ENCODE measurements at places on chromosomes 16 and 17.

- DNase-seq, result no peak
Observed at GRCh38 chr16:84826558-84826941, 6.8 kb downstream of the CRISPLD2 start.

- DNase-seq, result no peak
Observed at GRCh38 chr17:54971147-54971546, 2.6 kb downstream of the STXBP4 start.

GRCh38 chr17:39158623-39159022, 7.2 kb upstream of the PLXDC1 start:
- no peak for DNase-seq

DNA sequence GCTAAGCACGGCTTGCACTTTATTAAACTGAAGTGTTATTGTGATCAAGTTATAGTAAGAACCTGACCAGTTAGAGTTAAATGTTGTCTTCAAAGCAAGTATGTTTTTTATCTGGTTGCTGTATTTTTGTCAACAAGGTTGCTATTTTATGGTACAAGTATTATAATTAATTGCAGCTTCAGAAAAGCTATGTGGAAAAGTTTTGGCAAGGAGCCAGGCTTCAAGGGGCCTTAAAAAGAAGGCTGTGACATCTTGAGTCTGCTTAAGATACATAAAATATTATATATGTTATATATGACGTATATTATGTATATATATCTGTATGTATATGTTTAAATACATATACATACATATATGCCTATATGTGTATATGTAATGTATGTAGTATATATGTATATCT, 1461.2 kb upstream of the CDH8 start:
- DNase-seq, result no peak

DNA sequence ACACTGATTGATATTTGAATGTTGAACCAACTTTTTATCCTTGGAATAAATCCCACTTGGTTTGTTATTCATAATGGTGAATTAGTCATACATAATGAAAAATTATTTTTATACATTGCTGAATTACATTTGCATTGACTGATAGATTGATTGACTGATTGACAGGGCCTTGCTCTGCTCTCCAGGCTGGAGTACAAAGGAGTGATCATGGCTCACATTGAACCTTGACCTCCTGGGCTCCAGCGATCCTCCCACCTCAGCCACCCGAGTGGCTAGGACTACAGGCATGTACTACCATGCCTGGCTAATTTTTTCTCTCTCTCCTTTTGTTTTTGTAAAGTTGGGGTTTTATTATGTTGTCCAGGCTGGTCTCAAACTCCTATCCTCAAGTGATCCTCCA, 97.8 kb downstream of the ARHGAP44 start:
- DNase-seq, result no peak

DNA sequence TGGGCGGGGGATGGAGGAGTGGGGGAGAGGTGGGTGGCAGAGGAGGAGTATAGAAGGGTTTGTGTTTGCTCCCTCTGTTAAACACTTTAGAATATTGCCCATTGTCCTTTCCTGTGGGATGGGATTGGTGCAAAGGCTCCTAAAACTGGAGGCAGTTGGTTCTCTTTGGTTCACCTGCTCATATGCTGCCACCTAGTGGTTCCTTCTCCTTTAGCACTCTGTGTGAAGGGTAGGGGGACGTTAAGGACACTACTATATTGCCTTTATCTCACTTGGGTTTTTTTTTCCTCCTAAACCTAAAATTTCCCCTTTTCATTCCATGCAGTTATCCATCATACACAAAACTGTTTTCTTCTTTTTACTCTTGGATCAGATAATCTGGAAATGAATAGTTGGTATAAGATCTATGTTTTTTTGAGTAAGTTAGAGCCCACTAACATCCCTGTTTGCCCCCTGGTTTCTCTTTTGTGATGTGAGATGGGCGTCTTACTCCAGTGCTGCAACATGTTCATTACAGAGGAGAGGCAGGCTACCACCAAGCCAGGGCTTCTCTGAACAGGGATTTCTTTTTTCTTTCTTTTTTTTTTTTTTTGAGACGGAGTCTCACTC, 23.8 kb downstream of the SNX11 start:
- peak; percentile 63 for DNase-seq

- peak; percentile 94 for DNase-seq
Observed at GRCh38 chr17:7750321-7750821, 32.8 kb downstream of the DNAH2 start.

- no peak for DNase-seq
Observed at GRCh38 chr16:60304066-60304465, 1570.0 kb upstream of the GOT2 start.

DNA sequence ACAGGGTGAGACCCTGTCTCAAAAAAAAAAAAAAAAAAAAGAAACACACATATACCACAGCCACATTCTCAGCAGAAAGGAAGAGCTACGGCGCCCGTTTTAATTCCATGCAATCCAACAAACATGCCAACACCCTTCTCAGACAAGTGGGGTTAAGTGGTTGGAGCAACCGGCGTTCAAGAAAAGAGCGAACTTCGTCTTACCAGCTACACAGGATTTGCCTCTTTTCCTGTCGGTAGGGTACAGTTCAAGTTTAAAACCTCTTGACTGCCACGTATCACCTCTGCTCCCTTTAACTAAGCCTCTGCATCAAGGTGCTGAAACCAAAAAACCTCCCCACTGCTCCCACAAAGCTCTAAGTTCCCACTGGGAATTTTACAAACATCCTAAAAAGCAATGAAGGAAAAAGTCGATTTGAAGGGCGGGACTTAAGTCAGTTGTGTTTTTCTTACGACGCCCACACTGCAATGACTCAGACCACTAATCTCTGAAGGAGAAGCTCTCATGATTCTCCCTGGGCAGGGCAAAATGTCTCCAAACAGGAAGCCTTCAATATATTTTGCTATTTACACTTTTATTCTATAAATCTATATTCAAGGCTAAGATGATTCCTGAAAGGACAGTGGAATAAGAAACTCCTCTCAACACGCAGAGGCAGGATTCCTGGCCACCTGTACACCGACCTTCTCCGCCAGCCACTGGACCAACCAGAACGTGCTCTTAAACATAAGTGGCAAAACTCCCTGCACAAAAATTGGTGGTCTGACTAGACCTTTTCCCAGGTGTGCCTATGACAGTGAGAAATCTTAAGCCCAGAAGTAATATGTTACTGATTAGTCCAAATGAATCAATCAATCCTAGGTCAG, 18.8 kb downstream of the SRP68 start:
- peak; percentile 57 for DNase-seq

DNA sequence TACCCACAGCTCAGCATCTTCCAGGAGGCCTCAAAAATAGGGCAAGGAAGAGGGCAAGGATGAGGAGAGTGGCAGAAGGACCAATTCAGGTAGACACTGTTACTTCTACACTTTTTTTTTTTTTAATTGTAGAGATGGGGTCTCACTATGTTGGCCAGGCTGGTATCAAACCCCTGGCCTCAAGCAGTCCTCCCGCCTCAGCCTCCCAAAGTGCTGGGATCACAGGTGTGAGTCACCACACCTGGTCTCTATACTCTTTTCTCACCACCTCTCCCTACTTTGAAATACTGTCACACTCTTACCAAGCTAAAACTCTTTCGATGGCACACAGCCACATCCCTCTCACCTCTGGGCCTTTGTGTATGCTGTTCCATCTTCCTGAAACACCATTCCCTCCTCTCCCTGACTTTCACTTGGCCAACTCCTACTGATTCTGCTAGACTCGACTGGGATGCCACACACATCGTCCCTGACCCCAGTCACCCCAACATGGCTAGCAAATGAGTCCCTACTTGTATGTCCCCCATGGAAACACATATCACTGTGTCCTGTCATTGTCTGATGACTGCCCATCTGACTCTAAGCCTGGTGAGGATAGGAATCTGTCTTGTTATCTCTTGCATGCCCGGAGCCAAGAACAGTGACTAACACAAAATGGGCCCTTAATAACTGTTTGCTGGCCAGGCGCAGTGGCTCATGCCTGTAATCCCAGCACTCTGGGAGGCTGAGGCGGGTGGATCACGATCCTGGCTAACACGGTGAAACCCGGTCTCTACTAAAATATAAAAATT, 7.2 kb upstream of the SLC43A2 start:
- no peak for DNase-seq

GRCh38 chr16:71585318-71585703, 8.4 kb upstream of the TAT start:
- DNase-seq, result no peak

DNA sequence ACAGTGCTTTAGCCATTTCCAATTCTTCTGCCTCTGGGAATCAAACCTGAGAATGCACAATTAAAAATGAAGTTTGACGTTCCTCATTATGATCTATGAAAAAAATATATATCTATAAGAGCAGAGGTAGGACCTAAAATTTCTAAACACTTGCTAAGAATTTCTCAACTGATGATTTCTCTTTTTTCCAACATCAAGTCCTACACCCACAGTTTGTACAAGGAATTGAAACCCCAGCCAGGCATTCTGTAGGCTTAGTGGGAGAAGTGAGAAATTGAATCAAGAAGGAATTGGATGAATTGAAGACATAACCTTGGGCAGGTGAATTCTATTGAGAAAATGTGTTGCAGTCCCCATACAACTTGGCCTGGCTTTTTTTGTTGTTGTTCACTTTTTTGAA, 2.7 kb downstream of the CACNG3 start:
- no peak for DNase-seq
